K562 (cell line): ENCODE measurements at places on chromosomes 4 and X. TPM values are rescaled to one million over a fixed set of nuclear protein-coding genes. Genes with fewer than 3 reads are reported as not detected.

GRCh38 chr4:94814237-94814636 is 56.5 kb downstream of the BMPR1B start:
- DNase-seq: no peak

GRCh38 chr4:98193459-98194105 is 50.3 kb upstream of the STPG2 start:
- no peak for DNase-seq

DNA sequence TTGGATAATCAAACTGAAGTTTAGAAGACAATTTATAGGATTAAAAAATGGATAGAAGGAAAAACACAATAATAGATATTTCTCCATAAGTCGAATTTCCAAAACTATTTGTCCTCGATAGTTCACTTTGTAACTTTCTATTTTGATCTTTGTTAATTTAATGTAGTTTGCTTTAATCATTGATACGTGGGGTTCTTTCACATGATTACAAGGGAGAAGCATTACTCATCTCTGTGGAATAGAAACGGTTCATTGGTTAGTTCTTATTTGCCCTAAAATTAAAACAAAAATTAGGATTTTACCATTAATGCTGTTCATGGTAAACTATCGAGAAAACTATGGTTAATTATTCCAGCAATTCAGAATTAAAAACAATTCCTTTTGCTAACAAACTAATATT is 2.1 kb downstream of the TET2 start:
- no peak for DNase-seq

DNA sequence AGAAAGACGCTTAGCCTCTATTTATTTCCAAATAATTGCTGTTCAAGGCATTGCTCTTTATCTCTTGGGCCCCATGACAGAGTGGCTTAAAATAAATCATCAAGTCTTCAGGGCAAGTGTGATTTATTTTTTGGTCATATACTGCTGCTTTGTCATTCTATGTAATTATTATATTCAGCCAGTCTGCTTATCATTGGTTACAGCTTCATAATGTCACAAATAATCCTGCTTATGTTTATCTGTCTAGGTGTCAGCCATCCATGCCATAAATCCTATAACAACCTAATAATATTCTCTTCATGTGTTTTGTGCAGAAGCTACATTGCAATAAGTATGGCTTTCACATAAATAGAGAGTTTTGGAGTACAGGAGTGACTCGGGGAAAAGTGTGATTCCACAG is 41.0 kb downstream of the HHIP start:
- DNase-seq: no peak

MXRA5 gene
- total RNA-seq: 0.02 and 0.04 TPM in 2 replicates

DNA sequence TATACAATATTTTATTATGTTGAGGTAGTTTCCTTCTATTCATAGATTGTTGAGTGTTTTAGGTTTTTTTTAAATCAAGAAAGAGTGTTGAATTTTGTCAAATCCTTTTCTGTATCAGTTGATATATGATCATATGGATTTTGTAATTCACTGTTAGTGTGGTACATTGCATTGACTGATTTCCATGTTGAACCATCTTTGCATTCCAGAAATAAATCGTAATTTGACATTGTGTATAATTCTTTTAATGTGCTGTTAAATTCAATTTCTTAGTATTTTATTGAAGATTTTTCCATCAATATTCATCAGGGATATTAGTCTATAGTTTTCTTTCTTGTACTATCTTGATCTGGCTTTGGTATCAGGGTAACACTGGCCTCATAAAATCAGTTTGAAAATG is 103.8 kb downstream of the LRBA start:
- no peak for DNase-seq

- no peak for DNase-seq
Observed at GRCh38 chrX:27446423-27446822, 16.7 kb downstream of the PPP4R3C start.

RAPGEF2 gene
- 17.1 and 23.1 TPM in 2 replicates for total RNA-seq

- DNase-seq: no peak
Observed at GRCh38 chrX:153820601-153821000, 9.7 kb downstream of the PDZD4 start.

GRCh38 chr4:53076374-53076958 is 214.3 kb downstream of the RASL11B start:
- no peak for DNase-seq

DNA sequence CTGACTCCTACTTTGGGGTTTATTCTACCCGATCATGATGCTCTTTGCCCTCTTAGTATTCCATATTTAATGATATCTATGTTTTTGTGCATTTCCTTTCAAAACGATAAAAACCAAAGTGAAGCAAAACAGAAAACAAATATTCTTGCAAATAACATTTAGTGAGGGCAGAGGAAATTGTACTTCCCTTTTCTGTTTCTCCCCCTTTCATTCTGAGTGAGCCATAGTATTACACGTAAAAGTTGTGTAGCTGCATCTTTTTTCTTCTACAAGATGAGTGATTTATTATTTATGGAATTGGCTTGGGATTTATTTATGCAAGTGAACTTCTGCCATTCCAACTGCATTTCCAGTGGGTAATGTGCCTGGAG is 109.9 kb downstream of the AFF2 start:
- DNase-seq: no peak

- DNase-seq: no peak
Observed at GRCh38 chrX:9569876-9570301, 105.0 kb downstream of the TBL1X start.

SLC4A4 gene
- total RNA-seq: 0.11 and 0.20 TPM in 2 replicates

GRCh38 chrX:104166735-104167436 is 633 bp downstream of the FAM199X start:
- peak; percentile 25 for DNase-seq
